ENCODE measurements at places on chromosomes 4 and X.
A peak's percentile ranks its signal among the peaks of the same experiment; 100 is the strongest.

DNA sequence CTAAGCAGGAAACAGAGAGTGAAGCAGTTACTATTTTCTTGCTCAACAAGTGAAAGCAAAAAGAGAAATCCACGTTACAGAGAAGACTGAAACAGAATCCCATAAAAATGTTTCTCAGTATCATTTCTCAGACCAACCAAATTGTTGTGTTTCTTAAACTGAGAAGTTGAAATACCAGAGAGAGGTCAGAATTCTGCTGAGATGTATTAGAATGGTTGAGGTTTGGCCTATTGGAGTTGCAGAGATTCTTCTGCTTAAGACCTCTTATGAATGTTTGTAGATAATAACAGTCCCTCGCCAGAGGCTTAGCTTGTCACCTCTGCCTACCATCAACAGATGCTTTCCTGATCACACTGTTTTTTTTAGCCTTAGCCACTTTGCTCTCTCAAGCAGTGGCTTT is 481.4 kb downstream of the TRIML1 start:
- DNase-seq: no peak

DNA sequence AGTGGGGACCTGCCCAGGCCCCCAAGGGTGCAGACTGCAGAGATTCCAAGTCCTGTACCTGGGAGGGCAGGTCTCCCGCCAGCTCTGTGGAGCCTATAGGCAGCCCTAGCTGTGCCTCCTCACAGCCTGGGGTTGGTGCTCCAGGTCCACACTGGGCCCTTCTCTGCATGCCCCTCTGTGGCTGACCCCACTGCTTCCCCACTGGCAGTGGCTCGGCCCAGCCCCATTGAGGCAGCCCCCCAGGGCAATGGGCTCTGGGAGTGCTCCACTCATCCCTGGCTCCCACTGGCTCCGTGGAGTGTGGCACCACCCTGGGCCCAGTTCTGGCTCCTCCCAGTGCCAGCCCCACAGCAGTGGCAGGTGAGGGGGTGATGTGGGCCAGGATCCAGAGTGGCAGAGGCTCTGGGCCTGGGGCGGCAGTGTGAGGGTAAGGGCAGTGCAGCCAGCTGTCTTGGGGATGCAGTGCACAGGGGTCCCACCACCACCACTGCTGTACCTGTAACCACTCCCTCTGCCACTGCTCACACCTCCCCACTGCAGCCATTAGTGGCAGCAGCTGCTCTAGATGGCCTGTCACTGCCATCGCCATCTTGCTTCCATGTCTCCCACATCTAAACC is 312.2 kb downstream of the GPM6A start:
- DNase-seq: no peak

- no peak for DNase-seq
Measured at GRCh38 chrX:155435744-155436112, 22.7 kb downstream of the F8A3 start.

DNA sequence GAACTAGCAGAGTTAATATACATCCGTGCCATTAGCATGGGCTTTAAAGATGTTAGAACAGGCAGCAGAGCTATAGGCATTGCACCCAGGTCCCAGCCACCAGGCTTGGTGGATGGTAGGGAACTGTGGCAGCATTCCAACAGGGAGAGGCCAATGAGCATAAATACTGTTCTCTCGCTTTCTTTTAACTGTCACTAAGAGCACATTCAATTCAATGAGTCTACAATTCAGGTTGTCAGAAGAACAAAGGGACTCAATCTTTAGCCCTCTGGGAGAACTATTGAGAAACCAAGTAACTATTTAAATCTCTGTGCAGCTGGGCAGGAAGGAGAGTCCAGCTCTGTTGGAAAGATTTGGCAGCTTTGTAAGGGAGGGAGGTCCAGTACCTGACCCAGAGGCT is 165.6 kb downstream of the CHIC1 start:
- no peak for DNase-seq

DNA sequence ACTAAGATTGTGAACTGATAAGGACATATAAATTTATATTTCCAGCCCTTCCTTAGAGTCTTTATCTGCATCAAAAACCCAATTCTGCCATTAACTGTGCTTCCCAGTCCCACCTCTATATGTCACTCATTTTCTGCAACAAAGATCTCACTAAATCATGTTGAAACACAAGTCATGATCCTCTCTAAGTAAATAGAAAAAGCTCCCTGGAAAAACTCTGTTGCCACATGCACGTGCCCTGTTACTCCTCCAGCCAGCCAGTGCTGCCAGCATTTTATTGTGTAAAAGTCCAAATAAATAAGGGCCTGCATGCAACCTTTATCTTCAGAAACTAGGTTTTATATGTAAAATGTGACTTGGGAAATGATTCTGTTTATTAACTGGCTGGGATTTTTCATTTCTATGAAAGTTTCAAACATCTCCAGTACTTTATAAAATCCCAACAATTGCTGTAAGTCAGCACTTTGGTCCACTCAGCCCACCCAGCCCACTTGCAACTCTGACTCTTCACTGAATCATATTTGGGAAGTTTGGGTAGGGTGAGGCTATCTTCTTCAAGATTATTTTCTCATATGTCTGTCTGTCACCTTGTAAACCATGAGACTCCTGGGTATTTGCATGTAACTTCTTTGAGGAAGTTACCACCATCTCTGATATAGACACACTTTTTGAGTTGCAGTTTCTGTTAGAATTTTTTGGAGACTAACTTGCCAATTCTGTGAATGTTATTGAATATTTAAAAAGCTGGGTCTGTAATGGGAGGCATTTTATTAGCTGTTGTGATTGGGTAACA is 40.0 kb upstream of the SMARCA5 start:
- DNase-seq: no peak

- no peak for DNase-seq
Measured at GRCh38 chr4:96149894-96150293, 310.0 kb downstream of the PDHA2 start.

GRCh38 chrX:13387666-13388494 is 68.0 kb upstream of the ATXN3L start:
- no peak for DNase-seq

- DNase-seq: no peak
Measured at GRCh38 chr4:7324651-7325121, 110.0 kb downstream of the PSAPL1 start.

GRCh38 chr4:52560844-52561280 is 98.2 kb downstream of the USP46 start:
- DNase-seq: no peak

GRCh38 chr4:17009871-17010367 is 111.5 kb upstream of the LDB2 start:
- DNase-seq: no peak

DNA sequence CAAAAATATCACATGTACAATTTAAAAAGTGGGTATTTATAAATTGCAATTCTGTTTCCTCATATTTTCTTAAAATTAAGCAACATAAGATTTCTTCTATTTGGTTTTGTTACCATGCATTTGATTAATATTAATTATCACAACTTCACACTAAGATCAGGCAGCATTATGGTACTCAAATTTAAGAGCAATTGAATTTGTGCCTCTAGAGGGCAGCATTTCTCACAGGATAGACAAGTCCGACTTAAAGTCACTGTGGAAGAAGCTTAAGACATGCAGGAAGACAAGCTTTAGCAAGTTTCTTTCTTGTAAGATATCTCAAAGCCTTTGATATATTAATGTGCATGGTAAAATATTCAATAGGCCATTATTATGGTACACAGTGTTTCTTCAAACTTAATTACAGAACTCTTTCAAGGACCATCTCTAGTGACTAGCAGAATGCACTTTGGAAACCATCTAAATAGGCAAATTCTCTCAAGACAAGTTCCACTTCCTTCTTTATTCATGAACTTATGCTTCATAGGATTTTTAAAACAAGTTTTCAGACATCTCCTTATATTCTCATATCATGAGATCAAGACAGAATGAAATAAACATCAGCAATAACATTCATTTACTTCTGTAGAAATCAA is 35.0 kb downstream of the FBXW7 start:
- peak; percentile 73 for DNase-seq

DNA sequence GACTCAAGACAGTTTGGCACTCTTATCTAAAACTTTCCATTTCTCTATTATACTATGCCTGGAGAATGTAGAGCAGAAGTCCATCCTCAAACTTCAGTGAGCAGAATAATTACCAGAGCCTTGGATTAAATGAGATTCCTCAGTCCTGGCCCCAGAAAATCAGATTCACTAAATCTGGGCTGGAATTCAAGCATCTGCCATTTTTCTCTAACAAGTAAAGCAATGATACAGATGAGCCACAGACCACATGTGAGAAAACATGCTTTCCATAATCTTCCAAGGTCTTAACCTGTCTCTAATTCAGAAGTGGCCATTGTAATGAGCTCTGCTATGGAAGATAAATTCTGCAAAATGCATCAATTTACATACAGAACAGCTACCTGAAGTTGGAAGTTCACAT is 25.4 kb downstream of the SOWAHB start:
- DNase-seq: no peak

DNA sequence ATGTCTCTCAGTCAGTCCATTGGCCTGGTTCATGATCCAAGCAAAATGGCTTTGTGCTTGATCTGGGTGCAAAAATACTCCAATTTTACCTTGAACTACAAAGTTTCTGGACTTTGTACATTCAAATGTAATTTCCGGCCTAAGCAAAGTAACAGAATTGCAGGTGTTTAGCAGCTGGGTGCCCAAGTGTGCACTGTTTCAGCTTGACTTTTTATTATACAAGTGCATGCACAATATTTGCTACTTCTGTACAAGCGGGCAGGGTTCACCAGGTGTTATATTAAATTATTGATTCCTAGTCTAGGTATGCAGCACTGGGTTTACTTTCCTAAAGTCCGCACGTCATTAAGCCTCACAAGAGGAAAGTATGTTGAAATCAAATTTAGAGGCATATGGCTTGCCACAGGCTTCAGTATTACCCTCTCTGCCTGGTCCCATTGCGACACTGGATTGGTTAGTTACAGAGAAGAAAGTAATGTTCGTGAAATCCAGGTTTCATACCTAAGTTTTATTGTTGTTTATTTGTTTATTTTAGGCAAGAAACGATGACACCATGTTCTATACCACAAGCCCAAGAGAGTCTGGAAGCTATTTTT is 376.9 kb upstream of the CTSO start:
- no peak for DNase-seq

DNA sequence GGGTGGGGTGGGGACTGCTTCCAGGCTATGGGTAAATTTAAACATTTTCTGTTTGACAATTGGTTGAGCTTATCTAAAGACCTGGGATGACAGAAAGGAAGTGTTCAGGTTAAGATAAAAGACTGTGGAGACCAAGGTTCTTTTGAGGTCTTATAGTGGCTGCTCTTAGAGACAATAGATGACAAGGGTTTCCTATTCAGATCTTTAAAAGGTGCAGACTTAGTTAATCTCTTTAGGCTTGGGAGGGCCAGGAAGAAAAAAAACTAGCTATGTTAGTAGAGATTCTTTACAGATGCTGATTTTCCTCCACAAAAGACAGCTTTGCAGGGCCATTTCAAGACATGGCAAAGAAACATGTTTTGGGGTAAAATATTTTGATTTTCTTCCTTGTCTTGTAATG is 972.5 kb downstream of the CCSER1 start:
- DNase-seq: no peak

DNA sequence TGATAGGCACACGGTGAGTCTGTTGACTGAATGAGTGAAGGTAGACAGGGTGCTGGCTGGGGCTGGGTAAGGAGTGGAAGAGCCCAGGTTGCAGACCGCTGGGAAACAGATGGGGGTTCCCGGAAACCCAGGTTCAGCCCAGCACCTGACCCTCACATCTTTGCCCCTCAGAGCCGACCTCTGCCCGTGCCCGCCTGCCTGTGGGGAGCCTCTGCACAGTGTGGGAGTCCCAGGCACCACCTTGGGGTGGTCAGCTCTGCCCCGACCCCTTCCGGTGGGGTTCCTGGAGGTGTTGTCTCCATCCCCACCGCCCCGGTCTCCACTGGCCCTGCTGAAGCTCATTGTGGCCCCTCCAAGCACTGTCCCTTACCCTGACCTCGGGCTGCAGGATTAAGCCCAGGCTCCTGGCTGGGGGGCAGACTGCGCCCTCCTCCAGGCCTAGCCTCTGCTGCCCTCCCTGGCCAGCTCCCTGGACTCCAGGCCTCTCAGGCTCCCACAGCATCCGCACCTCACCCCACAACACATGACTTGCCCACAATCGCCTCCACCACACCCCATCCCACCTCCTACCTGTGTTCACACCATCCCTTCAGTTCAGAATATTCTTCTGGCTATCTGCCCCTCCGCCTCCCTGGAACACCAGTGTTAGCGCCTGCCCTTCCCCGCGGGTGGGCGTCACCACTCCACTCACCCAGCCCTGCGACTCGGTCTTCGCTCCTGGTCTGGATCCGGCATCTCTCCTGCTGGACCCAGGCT is 21.4 kb downstream of the HMX1 start:
- no peak for DNase-seq

DNA sequence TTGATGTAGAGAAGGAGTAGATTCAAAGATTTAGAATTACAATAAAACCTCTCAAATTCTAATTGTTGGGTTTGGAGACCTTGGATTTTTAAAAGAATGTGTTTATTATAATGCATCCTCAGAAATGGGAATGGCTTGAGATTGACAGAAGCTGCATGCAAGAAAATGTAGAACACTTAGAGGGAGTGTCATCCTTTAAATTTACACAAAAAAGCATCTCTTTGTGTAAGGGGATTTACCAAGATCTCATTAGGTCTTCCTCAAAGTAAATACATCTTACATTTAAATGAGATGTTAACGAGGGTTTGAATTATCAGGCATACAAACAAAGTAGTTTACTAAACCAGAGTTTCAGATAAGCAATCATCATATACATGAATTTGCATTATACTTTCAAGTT is 615.0 kb downstream of the FAM133A start:
- DNase-seq: no peak

DNA sequence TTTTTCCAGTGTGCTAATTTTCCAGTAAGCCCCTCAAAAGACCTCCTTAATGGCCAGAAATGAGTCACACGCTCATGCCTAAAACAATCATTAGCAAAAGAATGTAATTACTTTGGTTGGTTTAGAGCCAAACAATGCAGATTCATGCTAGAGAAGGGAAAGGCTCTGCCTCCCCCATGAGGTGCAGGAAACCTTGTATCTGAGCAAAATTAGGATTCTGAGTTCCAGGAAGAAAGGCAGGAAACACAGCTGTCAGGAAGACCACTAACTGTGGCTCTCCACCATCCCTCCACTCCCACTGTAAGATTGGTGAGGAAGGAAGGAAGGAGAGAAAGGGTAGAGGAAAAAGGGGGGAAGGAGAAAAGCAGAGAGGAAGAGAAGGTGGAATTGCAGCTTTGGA is 104.9 kb upstream of the DHX15 start:
- no peak for DNase-seq

- no peak for DNase-seq
Measured at GRCh38 chr4:93212250-93212649, 616.3 kb upstream of the ATOH1 start.

- DNase-seq: no peak
Measured at GRCh38 chr4:96936886-96937285, 1097.0 kb downstream of the PDHA2 start.

DNA sequence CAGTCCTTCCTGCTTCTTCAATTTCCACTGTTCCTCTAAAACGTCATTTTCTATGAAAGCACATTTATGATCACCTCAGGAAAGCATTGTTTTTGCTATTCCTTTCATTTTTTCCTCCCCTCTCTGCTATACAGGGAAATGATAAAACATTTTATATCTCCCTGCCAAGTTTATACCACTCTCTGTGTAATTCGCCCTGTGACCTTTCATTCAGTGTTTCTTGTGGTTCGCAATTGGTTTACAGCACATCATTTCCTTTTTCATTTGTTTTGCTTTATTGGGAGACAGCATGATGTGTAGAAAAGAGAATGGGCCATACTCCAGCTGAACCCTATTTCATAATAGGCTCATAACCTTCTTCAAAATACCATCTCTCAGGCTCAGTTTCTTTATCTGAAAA is 99.9 kb upstream of the RAPGEF2 start:
- DNase-seq: no peak

GRCh38 chr4:14110407-14110806 is 482.9 kb upstream of the BOD1L1 start:
- DNase-seq: no peak

GRCh38 chr4:900073-900472 is 32.0 kb downstream of the GAK start:
- no peak for DNase-seq

Measured in hippocampal formation (tissue), 2 donors.